RPMI8226 (cell line): ENCODE measurements at places on chromosomes 7 and 10.

DNA sequence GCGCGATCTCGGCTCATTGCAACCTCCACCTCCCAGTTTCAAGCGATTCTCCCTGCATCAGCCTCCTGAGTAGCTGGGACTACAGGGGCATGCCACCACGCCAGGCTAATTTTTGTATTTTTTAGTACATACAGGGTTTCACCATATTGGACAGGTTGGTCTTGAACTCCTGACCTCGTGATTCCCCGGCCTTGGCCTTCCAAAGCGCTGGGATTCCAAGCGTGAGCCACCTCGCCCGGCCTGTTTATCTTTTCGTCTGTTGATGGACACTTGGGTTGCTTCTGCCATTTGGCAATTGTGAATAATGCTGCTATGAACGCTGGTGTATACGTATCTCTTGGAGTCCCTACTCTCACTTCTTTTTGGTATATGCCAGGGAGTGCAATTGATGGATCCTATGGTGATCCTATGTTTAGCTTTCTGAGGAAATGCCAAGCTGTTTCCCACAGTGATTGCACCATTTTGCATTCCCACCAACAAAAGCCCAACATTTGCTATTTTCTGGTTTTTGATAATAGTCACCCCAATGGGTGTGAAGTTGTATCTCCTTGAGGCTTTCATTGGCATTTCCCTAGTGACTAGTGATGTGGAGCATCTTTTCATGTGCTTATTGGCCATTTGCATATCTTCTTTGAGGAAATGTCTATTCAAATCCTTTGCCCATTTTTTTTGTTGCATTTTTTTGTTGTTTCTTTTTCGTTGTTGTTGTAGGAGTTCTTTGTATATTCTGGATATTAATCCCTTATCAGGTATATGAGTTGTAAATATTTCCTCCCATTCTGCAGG, 3.5 kb downstream of the ANTXRL start:
- DNase-seq, result no peak

GRCh38 chr10:9743639-9744038, 1274.0 kb upstream of the CELF2 start:
- DNase-seq, result no peak

DNA sequence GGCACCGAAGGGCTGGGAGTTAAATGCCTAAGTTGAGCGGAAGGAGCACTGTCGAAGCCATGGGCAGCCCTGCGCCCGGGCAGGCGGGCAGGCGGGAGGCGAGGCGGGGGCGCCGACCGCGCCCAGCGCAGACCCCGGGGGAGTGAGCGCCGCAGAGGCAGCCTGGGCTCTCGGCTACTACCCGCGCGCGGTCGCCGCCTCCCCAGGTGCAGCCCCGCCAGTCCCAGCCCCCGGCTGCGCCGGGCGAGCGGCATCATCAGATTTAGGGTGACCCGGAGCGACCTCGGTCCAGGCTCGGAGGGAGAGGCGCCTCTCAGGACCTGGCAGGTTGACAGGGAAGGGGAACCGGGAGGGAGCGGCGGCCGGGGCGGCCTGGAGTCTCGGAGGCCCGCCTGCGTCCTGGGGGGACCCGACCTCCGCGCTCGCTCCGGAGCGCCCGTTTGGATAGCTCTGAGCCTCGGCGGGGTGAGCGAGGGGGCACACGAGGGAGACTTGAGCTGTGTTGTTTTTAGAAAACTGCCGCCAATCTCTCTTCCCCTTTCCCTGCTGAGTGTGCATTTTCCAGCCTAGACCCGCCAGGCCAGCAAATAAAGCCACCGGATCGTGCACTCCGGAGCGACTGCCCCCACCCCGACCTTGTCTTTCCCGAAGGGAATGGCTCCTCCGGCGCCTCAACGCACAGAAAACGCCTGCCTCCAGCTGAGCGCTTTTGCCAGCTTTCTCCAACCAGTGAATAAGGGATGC, 2.3 kb upstream of the NRP1 start:
- DNase-seq, result peak; percentile 24

GRCh38 chr10:6579183-6579903, 733 bp downstream of the PRKCQ start:
- no peak for DNase-seq

DNA sequence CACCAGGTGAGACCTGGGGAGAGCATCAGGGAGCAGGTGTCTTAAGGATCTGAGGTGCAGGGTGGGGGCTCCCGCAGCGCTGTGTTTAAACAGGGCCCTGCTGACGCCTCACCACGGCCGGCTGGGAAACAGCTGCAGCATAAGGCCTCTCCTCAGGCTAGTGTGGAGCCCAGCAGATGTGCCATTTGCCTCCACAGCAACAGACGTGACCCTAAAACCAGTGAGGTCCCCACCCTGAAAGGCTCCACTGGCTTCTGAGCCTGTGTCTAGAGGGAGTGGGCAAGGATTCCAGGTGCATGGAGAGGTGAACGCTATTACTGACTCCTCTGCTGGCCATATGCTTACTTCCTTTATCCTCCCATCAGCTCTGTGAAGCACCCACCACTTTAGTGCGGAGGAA, 47.8 kb downstream of the SYPL1 start:
- DNase-seq, result no peak

DNA sequence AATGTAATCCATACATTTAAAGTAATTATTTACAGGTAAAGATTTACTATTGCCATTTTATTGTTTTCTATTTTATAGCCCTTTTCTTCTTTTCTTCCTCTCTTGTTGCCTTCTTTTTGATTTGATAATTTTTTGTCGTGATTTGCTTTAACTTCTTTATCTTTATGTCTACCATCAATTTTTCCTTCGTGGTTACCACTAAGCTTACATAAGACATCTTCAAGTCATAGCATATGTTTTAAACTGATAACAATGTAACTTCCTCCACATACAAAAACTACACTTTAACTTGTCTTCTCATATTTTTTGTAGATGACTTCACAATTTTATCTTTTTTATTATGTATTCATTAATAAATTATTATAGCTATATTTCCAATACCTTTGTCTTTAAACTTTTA, 316.6 kb downstream of the PLXDC2 start:
- no peak for DNase-seq

- DNase-seq, result no peak
Observed at GRCh38 chr10:129697463-129698247, 230.6 kb downstream of the MGMT start.
